ENCODE measurements at places on chromosomes 12 and 14.

DNA sequence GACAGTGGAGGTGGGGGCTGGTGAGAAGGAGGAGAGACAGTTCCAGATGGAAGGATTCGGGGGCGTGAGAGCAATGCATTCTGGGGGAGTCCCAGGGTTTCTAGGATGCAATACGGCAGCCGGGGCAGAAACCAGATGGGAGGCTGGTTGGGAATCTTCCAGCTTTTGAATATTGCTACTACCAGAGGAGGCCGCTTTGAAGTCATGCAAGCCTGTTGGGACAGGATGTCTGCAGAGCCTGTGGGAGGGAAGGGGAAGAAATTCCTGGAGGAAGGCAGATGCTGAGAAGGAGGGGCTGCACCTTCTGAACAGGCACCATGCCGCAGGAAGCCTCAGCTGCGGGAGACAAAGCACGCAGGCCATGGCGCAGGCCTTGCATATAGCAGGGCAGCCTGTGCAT is 105.4 kb downstream of the APAF1 start:
- DNase-seq, result peak; percentile 86

- DNase-seq, result peak; percentile 99
Measured at GRCh38 chr12:48681710-48682532, at the start of gene KANSL2. KANSL2 (minus strand) TSS chr12:48682238; CDS start chr12:48681632, 606 bp downstream.

- DNase-seq, result no peak
Measured at GRCh38 chr12:106118-106591, 39.6 kb downstream of the IQSEC3 start.

- DNase-seq, result no peak
Measured at GRCh38 chr14:68924186-68925158, 54.6 kb downstream of the ACTN1 start.

DNA sequence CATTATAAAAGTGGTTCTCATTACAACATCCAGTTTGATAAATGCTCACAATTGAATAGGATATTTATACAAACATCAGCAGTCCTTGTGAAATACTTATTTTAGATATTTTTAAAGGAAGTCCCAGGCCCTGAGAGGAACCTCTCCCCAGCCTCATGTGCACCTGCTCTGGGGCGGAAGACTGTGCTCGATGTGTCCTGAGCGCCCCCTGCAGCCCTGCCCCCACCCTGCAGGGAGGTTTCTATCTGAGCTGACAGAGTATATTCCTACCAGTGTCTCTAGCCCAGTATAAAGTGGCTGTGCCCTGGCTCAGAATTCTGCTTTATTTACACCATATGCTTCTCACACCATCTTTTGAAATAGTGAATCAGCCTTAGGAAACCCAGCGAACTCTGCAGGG is 1349.1 kb downstream of the TMEM121 start:
- no peak for DNase-seq

GRCh38 chr14:63295231-63295685 is 23.5 kb downstream of the GPHB5 start:
- no peak for DNase-seq

DNA sequence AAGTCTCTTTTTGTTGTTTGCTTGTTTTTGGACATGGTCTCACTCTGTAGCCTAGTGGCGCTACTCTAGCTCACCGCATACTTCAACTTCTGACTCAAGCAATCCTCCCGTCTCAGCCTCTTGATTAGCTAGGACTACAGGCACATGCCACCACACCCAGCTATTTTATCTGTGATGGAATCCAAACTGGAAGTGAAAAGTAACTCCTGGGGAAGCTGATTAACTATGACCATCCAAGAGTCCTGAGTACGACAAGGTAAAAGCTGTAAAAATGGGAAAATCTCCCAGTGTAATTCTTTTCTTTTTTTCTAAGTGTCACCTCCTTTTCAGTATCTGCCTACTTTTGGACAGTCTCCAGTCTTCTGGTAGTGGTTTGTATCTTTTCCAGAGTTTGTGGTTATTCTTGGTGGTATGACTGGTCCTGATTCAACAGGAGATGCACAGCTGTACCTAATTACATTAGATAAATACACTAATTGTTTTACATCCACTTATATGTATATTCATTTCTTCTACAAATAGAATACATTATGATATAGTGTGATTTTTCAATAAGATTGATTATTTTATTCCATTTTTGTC is 97.8 kb downstream of the SLC6A15 start:
- no peak for DNase-seq

DNA sequence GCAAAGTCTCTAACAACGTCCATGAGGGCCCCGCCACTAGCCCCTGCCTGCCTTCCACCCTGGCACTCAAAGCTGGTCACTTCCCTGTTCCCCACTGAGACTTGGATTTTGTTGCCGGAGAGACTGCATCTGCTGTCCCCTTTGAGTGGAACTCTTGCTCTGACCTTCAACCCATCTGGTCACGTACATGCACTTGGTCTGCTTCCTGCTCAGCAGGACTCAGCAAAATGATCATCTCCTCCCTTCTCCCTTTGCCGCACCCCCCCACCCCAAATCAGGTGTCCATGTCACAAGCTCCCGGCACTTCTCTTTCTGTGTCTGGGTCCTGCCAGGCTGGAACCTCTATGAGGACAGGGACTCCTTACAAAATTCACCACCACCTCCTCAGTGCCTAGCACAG is 180.9 kb downstream of the CHST11 start:
- DNase-seq, result no peak

DNA sequence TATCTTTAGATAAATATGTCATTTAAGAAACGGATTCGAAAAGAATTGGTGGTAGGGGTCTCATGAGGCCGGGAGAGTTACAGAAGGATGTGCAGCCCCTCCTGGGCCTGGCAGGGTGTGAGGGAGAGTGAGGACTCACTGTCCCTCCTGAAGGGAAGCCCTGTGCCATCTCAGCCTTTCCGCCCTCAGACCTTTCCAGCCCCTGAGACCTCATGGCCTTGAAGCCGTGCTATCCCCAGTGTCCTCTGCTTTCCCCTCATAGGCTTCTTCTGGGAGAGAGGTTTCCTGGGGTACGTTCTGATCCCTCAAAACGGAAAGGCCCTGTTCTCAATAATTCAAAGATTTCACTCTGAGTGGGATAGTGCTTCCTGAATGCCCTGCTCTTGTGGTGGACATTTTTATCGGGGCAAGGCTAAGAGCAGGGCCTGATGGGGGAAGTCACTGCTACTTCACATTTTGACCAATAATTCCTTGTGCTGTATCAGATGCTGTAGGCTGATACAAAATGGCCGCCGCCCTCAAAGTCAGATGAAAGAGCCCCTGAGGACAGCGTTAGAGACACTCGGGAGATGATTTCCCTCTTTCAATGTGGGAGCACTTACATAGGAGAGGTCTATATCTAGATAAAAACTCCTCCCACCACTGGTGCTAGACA is 1.3 kb downstream of the CD4 start:
- no peak for DNase-seq

- DNase-seq, result no peak
Measured at GRCh38 chr12:56948881-56949280, 8.5 kb downstream of the RDH16 start.

GRCh38 chr12:105555556-105556295 is 225.2 kb downstream of the C12orf75 start:
- peak; percentile 5 for DNase-seq

- DNase-seq, result no peak
Measured at GRCh38 chr14:76810525-76810924, 2.2 kb downstream of the ANGEL1 start.

- DNase-seq, result peak; percentile 82
Measured at GRCh38 chr14:104206281-104206904, 68.0 kb downstream of the KIF26A start.

GRCh38 chr12:124520265-124520701 is 47.1 kb downstream of the NCOR2 start:
- DNase-seq, result no peak

DNA sequence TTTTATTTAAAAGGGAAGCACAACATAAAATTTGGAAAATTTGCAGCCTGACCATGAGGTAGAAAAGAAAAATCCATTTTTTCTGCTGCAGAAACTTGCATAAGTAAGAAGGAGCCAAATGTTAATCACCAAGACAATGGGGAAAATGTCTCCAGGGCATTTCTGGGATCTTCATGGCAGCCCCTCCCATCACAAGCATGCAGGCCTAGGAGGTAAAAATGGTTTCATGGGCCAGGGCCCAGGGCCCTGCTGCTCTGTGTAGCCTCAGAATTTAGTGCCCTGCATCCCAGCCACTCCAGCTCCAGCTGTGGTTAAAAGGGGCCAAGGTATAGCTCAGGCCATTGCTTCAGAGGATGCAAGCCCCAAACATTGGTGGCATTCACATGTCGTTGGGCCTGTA is 735.6 kb downstream of the GALC start:
- DNase-seq, result no peak

DNA sequence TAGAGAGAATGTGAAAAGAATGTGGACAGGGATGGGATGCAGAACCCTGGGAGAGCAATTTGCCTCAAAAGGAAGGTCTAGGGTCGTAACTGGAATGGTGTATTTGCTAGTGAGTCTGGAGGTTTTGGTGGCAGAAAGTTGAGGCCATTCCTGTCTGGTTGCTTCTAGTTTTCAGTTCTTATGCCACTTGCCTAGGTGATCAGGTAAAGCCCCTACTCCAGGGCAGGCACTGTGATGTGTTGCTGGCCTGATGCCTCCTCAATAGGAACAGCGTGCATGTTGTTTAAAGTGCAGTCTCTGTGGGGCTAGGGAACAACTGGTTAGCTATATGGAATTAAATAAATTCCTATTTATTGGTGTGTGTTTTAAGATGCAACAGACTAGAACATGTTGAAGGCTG is 6.4 kb downstream of the OS9 start:
- no peak for DNase-seq

DNA sequence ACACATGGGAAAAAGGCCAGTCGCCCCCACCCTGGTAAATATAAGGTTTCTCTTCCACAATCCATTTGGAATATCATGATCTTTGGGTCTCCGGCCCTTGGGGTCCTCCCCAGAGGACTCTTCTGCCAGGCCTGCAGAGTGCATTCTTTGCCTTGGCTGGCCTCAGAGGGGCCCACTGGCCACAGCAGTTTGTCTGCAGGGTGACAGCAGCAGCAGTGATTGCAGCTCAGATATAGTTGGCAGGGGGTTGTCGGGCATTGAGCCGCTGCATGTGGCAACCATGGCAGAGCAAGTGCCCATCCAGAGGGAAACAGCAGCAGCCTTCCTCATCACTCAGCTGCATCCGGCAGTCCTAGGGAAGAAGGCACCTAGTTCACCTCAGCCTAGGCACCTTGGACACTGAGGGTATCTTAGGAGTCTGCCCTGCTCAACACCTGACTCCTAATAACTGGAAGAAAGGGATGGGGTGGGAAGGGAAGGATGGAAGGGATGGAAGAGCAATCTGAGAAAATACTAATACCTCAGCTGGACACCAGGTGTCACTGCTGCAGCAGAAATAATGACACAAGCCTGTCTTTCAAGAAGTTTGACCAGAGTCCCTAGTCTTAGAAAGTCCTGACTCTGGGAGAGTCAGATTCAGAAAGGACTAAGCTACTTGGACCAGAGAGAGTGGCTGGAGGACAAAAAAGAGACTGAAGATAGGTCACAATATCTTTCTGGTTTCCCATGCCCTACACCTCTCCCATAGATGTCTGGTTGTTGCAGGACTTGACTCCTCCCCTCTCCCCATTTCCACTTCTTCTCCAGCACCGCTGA is 8.9 kb downstream of the AJUBA start:
- DNase-seq, result peak; percentile 55

GRCh38 chr12:115129727-115130126 is 445.8 kb upstream of the TBX3 start:
- no peak for DNase-seq

DNA sequence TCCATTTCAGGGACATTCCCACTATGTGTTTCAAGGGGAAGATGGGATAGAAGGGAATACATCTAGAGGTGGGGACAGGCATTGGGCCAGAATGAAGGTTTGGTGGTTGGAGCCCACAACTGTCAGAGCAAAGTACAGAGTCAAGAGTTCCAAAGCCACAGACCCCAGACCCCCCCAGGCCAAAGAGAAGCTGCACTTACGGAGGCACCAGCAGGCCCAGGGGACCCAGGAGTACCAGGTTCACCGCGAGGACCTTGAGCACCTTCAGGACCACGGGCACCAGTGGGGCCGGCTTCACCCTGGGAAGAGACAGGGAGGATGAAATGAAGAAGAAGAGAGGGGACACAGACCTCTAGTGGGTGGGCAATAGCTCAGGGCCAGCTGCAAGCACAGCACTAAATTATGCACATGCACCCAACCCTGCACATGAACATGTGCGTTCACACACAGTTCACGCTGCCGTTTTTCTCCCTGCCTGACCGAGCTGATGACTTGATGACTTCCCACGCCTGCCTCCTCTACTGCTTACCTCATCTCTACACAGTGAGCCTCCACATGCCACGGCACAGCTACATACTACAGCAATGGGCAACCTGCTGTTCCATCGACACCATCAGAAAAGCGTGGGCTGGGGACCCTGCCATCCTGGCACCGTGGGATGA is 16.7 kb downstream of the COL2A1 start:
- DNase-seq, result peak; percentile 28

DNA sequence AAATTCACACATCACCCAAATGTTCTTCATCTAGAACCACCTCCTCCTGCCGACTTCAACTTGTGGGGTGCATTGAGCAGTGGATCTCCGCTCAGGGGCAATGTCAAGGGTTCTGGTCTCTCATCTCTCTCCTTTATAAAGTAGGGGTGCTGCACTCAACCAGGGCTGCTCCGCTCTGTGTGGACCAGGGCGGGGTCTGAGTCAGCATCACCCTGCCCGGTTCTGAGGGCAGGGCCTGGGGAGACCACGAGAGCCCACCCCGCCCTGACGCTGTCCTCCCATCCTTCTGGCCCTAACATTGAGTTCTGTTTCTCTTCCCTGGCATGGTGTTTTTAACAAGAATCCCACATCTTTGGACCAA is 311.6 kb upstream of the DIO3 start:
- no peak for DNase-seq

DNA sequence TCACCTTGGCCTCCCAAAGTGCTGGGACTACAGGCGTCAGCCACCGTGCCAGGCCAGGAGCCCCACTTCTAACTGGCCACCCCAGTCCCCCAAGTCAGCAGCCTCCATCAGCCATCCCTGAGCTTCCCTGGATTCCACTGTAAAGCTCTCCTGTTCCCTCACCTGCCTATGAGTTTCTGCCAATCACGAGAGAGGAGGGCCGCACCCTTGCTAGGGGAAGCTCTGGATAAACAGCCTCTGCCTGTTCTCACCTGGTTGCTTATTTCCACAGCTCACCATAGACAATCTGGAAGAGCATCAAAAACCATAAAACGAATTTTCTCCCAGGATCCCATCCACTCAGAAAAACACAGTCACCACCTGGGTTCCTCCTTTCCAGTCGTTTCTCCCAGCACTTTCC is 5.0 kb downstream of the CDCA4 start:
- DNase-seq, result no peak
